ENCODE measurements at places on chromosomes 7 and 10.

- peak; percentile 73 for DNase-seq
Observed at GRCh38 chr10:63267414-63268148, 134.5 kb downstream of the NRBF2 start.

- no peak for DNase-seq
Observed at GRCh38 chr7:70219061-70219460, 620.8 kb downstream of the AUTS2 start.

- DNase-seq = no peak
Observed at GRCh38 chr7:29486191-29486700, 77.4 kb upstream of the PRR15 start.

DNA sequence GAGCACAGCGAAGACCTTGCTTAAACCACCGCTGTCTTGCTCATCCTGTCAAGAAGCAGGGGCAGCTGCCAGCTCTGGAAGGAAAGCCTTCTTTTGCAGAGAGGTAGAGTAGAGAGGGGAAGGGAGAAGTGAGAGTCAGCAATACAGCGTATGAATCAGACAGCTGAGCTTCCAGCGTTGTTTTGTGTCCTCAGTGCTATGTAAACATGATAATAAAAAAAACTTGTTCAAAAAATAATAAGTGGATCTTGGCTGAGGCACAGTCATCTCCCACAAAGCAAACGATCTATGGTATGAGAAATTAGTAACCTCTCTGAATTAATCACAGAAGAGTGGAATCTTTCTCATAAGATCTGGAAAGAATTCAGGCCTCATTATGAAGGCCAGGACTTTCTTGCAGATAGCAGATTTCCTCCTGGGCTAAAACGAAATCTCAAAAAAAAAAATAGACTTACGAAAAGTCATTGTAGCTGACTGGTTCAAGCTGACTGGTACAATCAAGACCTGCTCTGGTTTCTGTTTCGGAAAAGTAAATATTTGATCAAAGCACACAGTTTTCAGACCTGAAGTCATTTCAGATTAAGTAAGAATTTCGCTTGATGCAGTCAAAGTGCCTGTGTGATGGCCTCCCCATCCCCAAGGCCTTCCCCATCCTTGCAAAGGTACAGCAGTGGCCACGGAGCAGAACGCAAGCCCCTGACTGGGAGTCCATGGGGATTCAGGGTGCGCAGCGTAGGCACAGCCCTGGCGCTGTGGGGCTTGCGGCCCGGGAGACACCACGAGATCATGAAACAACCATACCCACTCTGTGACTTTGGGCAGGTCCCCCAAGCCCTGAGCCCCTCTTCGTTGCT, 29.4 kb downstream of the CHST15 start:
- DNase-seq = peak; percentile 26

DNA sequence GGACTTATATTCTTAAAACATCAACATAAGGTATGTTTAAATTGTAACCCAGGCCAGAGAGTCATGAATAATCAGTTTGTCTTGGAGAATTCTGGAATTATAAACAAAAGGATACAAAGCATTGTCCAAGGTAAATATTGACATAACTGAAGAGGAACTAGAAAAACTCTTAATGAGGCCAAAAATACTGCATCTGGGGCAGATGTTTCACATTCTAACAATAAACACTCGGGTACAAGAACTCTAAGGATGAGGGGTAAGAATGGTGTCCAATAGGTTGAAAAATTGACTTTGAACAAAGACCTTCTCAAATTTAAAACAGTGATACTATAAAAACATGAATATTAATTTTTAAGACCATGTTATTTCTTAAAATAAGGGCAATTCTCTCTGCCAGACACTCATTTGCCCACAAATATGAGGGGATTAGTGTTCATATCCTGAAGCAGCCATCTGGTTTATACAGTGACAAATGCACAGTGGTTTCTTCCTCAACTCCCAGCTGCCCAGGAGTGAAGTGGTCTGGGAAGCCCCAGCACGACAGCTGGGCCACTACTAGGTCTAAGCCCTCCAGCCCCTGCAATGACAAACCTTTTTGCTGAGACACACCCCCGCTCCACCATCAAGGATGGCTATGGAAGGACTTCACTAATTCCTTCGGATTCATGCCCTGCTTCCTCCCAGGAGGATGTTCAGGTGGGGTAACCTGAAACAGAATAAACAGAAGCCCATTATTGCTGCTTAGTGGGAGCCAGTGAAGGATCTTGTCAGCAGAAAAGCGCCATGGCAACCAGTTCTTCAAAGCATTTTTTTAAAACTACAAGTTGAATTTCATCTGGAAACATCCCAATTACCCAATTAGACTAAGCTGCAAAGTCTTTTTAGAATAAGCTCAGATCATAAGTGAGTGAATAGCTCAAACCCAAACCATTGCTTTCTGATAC, 107.5 kb upstream of the ARID5B start:
- peak; percentile 8 for DNase-seq

GRCh38 chr7:135716677-135717238, 11.2 kb downstream of the SLC13A4 start:
- no peak for DNase-seq

GRCh38 chr10:7391748-7392147, 19.1 kb downstream of the SFMBT2 start:
- no peak for DNase-seq

DNA sequence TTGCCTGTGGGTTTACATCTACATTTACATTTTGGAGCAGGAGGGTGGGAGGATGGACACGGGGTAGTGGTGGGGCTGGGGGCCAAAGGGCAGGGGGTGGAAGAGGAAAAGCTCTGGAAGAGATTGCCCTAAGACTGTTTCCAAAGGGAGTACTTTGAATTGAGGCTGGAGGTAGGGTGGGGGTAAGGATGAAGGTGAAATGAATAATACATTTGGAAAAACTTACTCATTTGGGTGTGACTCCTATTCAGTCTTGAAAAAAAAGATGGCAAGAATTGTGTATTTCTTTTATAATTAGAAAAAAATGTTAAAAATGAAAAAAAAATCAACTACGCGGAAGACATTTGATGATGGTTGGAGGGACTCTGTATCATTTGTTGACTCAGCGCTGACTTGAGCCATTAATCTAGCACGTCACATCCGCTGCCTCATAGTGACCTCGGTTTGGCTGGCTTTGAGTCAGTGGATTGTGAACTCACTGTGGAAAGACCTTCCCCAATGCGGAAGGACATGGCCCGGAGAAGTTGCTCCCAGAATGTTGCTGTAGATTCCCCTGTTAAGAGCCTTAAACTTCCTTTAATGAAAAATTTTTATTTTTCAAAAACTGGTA, 2.8 kb downstream of the FAM180A start:
- no peak for DNase-seq

- DNase-seq = peak; percentile 69
Observed at GRCh38 chr10:96587264-96588059, 650 bp upstream of the TM9SF3 start.

GRCh38 chr7:36309716-36310115, 79.9 kb upstream of the ANLN start:
- no peak for DNase-seq

DNA sequence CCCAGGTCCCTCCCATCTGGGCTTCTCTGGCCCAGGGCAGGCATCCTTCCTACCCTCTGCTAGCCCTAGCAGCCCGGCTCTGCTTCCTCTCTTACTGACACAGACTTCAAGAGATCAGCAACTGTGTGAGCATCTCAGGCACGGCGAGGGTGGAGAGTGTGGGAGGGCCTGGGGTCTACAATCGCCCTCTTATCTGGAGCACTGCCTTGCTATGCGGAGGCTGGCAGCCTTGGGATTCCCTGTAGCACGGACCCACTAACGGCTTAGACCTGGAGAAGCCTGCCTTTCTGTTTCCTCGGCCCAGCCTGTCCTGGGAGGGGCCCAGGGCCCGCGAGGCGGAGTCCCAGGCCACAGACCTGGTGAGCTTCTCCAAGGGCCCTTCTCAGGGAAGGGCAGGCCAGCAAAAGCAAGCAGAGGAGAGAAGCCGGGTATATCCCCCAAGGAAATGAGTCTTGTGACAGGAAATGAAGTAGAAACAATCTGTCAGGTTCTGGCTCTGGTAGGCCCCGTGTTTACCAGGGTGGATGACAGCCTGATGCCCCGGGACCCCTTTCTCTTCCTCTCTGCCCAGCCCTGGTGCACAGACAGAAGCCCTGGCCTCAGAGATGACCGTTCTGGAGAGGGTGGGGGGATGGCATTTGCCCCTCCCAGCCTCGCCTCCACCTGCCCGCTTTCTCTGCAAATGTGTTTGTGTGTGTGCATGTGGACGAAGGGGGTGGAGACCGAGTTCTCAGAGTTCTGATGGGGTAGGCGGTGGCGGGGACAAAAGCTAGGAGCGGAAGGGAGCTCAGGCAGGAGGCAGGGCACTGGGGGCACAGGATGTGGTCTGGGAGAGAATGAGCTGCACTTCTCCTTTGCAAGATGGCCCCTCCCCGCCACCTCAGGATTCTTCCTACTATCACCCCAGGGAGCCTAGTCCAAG, 2.5 kb downstream of the LRCH4 start:
- DNase-seq = no peak

GRCh38 chr7:54839575-54840213, 80.7 kb upstream of the SEC61G start:
- DNase-seq = no peak

GRCh38 chr10:116241642-116242410, 31.2 kb downstream of the GFRA1 start:
- DNase-seq = no peak

DNA sequence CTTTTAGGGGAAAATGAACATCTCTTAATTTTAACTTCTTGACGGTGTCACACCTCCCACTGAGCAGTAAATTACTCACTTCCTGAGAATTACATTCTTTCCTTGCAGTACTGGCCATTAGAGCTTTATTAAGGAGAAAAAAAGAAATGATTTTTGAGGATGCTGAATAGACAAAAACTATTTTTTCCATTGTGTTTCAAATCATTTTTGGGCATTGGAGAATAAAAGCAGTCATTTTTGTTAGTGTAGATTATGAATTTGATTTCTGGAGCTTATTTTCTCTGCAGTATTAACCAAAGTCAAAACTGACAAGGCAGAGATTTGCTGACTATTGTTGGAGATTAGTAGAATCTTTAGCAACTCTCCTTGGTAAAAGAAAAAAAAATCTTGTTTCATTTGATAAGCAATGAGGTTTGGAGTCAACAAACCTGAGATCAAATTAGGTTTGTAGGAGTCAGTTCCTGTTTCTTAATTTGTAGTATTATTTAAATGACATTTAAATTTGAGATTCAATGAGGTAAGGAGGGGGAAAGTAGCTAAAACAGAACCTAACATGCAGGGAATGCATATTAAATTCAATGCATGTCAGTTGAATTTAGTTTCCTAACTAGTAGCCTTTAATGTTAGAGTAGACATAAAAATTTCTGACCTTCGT, 70.6 kb downstream of the AP3M1 start:
- DNase-seq = no peak

DNA sequence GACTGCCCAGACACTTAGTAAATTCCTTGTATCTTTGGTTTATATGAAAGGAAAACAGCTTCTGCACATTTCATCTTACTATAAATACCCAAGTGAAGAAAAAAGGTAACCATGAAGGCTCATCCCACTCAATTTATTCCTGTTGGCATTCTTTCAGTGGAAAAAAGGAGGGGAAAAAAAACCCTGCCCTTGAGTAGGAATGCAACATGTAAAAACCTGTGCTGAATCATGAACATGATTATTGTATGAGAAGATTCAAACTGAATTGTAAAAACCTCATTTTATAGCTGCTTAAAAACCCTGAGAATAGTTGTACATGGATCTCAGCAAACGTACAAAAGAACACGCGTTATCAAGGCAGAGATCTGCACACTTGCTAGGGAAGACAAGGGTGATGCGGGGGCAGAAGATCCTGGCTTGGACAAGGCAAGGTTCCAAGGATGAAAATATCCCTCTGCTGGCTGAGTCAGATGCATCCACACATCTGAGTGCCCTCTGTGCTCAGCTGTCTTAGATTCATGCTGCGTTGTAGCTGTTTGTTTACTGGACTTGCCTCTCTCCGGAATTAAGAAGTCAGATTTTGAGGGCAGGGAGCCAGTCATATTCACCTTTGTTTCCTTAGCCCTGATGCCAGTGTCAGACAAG, 658.2 kb downstream of the PARD3 start:
- no peak for DNase-seq

DNA sequence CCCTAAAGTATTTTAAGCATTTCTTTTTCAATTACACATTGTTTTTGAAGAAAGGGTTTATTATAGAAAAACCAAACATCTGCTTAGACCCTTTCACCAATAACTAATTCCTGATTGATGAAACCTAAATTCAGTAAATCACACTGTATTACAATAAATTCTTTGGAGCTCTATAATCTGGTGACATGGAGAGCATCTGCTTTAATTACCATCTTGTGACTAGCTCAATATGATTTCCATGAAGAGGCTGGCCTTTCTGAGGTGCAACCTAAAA, 9.7 kb downstream of the HYCC1 start:
- no peak for DNase-seq

GRCh38 chr7:92251181-92251580, 5.4 kb downstream of the ANKIB1 start:
- DNase-seq = no peak

DNA sequence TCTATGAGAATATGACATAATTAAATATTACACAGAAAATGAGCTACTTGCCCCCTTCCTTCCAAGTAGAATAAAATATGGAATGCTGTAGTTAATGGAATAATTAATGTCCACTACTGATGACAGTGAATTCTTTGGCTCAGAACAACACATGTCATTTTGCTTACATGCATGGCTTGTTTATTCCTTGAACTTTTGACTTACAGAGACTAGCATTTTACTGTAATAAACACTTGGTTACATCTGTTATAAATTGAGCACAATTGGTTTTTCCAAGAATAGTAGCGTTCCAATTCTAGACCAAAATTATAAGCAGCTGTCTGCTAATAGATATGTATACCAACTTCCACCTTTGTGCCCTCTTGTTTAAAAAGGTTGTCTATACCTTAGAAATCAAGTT, 286.7 kb downstream of the OTUD1 start:
- DNase-seq = no peak

DNA sequence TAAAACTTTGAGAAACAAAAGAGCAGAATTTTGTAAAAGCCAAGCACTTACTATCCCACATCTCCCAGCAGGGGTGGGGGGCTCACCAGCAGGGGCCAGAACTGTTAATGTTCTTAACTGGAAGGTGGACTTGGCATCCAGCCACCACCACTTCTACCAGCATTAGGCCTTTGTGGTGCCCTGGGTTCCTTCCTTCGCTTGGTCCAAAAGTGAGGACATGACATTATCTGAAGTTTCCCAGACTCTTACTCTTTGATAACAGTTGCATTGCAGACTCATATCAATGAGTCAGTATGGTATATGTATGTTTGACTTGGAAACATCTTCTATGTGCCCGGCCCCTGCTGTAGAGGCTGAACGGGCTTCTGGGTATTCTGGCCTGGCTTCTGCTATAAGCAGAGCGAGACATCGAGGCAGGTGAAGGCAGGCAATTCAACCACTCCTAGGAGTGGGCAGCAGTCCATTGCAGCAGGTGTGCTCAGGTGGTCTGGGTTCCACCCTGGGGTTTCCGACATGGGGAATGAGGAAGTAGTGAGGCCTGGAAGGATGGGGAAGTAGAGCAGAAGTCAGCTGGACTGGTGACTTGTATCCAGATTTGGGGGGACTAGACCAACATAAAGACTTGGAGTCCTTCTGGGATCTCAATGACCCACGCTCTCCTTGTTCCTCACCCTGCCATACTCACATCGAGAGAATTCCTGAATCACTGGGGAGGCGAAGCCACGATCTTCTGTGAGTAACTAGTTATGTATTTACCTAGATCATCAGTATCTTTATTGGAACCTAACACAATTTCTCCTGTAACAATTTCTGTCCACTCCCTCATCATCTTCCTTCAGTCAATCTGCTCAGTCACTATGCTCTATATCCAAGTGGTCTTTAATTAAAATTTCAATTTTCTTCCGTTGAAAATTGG, 4.1 kb downstream of the ZNF777 start:
- no peak for DNase-seq

- DNase-seq = no peak
Observed at GRCh38 chr7:2022737-2023250, 210.0 kb downstream of the MAD1L1 start.

GRCh38 chr7:127512663-127513062, 72.7 kb downstream of the GCC1 start:
- DNase-seq = no peak

Measured in right lung (tissue), 10 donors.